ENCODE measurements at places on chromosomes 5 and 9. TPM values are rescaled to one million over a fixed set of nuclear protein-coding genes. Genes with fewer than 3 reads are reported as not detected.

GRCh38 chr5:133265720-133266526, 214.1 kb downstream of the HSPA4 start:
- H3K27me3 ChIP-seq = peaks cover 20% of the 10 kb centered on the region
- no peak overlapping the region for H3K27ac ChIP-seq
- H3K4me1 ChIP-seq = peaks cover 27% of the 10 kb centered on the region
- H3K4me3 ChIP-seq = peak overlapping the region; percentile 28
- no peaks in the 10 kb centered on the region for H3K36me3 ChIP-seq

Gene OLFM1
- polyA plus RNA-seq = not detected

GRCh38 chr9:123656565-123656964, 273.4 kb downstream of the DENND1A start:
- no peak overlapping the region for H3K4me3 ChIP-seq
- no peaks in the 10 kb centered on the region for H3K27me3 ChIP-seq
- H3K36me3 ChIP-seq = peaks cover 2% of the 10 kb centered on the region
- DNase-seq = no peak

Gene GRXCR2
- polyA plus RNA-seq = not detected

- no peak for DNase-seq
- H3K27ac ChIP-seq = no peak overlapping the region
- H3K27me3 ChIP-seq = no peaks in the 10 kb centered on the region
- H3K4me1 ChIP-seq = peaks cover 8% of the 10 kb centered on the region
- H3K36me3 ChIP-seq = no peaks in the 10 kb centered on the region
These were observed 47.2 kb downstream of the MACIR start for GRCh38 chr5:103305809-103306208.

DNA sequence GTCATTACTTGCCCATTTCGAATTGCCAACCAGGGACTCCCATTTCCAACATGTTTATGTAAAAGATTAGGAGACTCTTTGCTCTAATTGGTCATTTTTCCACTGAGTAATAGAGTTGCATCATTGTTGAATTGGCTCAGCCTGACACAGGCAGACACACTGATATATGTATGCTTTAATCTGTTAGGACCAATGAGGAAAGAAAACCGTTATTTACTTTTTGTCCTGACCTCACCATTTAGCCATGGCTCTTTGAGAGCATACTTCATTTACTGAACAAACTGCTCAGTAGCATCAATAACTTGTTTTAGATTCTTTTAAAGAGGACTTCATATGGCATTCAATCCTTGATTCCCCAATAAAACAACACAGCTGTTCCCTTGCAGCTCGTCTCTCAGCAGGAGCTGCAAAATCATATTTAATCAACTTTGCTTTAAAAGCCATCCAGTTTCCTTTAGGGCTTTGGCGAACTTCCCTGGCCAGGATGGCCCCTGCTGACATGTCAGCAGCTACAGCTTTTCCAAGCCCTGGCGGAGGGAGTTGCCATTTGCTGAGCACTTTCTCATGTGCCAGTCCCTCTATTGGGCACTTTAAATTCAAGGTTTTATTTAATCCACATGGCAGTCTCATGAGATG, 251.5 kb upstream of the TNC start:
- H3K4me3 ChIP-seq = no peak overlapping the region
- no peaks in the 10 kb centered on the region for H3K27me3 ChIP-seq
- H3K4me1 ChIP-seq = peaks cover 21% of the 10 kb centered on the region
- H3K36me3 ChIP-seq = no peaks in the 10 kb centered on the region
- no peak overlapping the region for H3K27ac ChIP-seq
- DNase-seq = no peak

GRCh38 chr9:34134521-34134920, 8.0 kb upstream of the DCAF12 start:
- H3K4me3 ChIP-seq = no peak overlapping the region
- H3K27me3 ChIP-seq = no peaks in the 10 kb centered on the region
- H3K27ac ChIP-seq = no peak overlapping the region
- DNase-seq = no peak
- peaks cover 28% of the 10 kb centered on the region for H3K4me1 ChIP-seq

DNA sequence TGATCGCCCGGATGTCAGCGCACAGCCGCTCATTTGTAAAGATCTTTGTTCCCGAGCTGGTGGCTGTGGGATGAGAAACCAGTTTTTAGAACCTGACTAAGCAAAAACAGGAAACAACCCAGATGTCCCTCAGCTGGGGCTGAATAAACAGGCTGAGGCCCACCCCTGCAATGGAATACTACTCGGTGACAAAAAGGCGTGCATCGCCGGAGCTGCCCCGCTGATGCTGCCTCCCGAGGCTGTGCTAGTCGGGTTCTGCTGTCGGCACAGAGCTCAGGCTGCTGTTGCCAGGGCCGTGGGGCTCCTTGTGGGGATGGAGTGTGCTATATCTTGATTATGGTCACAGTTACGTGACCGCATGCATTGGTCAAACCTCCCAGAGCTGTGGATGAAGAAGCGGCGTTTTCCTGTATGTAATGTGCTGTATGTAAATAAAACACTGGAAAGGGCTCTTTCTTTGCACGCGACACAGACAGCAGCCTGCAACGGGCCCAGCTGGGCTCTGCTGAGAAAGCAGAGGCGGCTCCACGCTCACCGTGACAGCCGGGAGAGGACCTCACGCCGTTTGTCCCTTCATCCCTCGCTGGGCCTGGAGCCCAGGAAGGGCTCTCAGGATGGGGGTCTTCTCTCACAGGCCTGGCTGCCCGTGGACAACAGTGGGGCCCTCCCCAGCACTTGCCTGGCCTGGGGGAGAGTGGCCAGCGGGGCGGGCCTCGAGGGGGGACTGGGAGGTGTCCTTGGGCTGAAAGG, 51.5 kb upstream of the RNU6ATAC start:
- H3K4me1 ChIP-seq = peaks cover 61% of the 10 kb centered on the region
- peaks cover 9% of the 10 kb centered on the region for H3K27me3 ChIP-seq
- peak overlapping the region; percentile 14 for H3K27ac ChIP-seq
- H3K36me3 ChIP-seq = no peaks in the 10 kb centered on the region
- H3K4me3 ChIP-seq = peak overlapping the region; percentile 67
- DNase-seq = peak; percentile 43

DNA sequence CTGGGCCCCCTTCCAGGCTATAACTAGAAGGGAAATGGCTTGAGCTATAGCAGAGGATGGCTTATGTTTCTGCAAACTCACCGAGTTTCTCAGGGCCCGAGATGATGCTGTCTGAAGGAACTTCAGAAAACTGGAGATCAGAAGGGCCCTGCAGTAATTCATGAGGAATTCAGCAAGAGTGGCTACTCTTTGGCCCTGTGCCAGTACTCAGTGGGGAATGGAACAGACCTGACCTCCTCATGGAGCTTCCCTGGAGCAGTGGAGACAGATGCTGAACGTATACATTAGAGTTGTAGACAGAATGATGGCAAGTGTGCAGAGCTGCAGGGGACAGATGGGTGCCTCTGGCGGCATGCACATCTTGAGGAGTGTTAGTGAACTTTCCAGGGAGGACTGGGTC, 17.3 kb upstream of the SMIM32 start:
- H3K4me1 ChIP-seq = no peaks in the 10 kb centered on the region
- peaks cover 47% of the 10 kb centered on the region for H3K27me3 ChIP-seq
- H3K4me3 ChIP-seq = no peak overlapping the region
- DNase-seq = no peak
- no peak overlapping the region for H3K27ac ChIP-seq

Gene CDH9
- 0.03 TPM for polyA plus RNA-seq

- no peak for DNase-seq
- no peaks in the 10 kb centered on the region for H3K36me3 ChIP-seq
- H3K4me1 ChIP-seq = peaks cover 24% of the 10 kb centered on the region
- H3K27ac ChIP-seq = no peak overlapping the region
- no peaks in the 10 kb centered on the region for H3K27me3 ChIP-seq
- no peak overlapping the region for H3K4me3 ChIP-seq
These were observed 44.1 kb upstream of the TNFAIP8 start for GRCh38 chr5:119311688-119312087.

Gene FGF1
- not detected for polyA plus RNA-seq

- no peaks in the 10 kb centered on the region for H3K27me3 ChIP-seq
- H3K27ac ChIP-seq = peak overlapping the region; percentile 89
- no peaks in the 10 kb centered on the region for H3K36me3 ChIP-seq
- DNase-seq = peak; percentile 92
These were observed 61.4 kb upstream of the ICE1 start for GRCh38 chr5:5360941-5361520.

- no peaks in the 10 kb centered on the region for H3K36me3 ChIP-seq
- H3K27me3 ChIP-seq = no peaks in the 10 kb centered on the region
- H3K4me1 ChIP-seq = peaks cover 72% of the 10 kb centered on the region
- peak overlapping the region; percentile 13 for H3K4me3 ChIP-seq
These were observed 45.2 kb downstream of the CYSTM1 start for GRCh38 chr5:140220032-140220697.

Gene RANBP17
- not detected for polyA plus RNA-seq

- no peak overlapping the region for H3K27ac ChIP-seq
- no peaks in the 10 kb centered on the region for H3K36me3 ChIP-seq
- no peak for DNase-seq
- H3K4me1 ChIP-seq = no peaks in the 10 kb centered on the region
- H3K4me3 ChIP-seq = no peak overlapping the region
These were observed 117.7 kb downstream of the PAPPA start for GRCh38 chr9:116271340-116271739.
